ENCODE measurements at places on chromosomes 16 and 17.
A peak's percentile ranks its signal among the peaks of the same experiment; 100 is the strongest.

DNA sequence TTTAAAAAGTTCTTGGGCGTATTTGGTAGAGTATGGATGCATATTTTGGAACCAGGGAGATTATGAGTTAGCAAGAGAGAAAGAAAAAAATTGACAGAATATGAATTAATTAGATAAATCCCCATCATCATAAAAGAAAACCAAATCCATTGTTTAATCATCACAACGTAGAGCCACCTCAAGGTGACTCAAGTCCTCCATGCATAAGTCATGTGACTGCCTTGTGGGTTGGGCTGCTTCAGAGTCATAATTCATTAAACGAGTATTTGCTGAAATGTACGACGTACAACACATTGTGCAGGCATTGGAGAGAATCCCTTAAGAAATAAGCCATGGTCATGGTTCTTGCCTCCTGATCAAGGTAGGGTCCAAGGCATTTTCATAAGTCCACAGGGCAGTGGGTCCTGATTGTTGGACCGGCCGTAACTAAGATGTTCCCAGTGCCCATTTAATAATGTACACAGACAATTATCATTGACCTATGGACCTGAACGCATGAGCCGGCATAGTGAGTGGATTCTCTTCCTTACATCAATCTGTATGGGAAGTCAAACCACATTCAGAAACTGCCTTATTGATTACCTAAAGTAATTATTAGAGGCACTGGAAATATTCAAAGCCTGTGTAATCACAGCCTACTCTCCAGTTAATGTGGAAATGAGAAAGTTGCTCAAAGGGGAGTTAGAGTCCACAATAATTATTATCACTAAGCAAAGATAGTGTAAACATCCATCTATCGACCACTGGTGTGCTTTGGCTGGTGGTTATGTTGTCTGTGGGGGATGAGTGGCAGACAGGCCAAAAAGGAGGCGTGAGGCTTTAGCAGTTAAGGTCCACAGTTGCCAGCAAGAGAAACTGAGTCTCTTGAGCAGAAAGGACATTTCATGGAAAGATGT lies 165.4 kb downstream of the PITPNC1 start:
- DNase-seq, result no peak

DNA sequence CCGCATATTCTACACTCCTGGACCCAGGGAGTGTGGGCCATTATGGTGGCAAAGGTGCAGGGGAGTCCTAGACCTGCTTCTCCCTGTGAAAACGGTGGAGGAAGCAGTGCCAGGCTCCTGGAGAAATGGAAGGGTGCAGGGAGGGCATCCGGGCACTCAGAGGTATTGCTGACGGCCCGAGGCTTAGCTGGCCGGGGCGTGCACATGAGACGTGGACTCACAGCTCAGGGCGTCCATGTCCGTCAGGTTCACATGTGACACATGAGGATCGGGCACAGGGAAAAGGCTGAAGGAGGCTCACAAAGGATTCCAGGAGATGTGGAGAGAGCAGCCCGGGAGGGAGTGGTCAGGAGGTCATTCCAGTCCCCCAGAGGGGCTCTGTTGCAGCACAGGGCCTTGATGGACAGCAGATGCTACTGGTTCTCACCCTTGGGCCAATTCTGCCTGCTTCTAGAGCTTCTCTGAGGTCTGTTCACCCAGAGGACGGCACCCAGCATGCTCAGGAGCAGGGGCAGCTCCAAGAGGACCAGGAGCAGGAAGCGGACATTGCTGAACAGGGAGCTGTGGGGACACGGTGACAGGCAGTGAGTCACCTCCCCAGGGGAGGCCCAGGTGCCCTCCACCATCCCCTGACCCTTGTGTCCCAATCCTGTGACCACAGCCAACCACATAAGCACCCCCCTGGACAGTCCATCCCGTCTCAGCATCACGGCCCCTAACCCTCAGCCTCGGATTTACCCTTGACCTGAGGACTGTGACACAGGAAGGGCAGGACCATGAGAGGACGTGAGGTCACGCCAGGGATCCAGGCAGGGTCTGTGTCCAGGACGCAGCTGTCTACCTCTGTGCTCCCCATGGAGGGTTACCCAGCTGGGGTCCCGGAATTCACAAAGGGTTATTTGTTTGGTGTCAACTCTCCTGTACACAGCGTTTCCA lies 4.5 kb downstream of the CD300C start:
- DNase-seq, result no peak

GRCh38 chr17:610276-610675 lies 104.4 kb downstream of the VPS53 start:
- no peak for DNase-seq

GRCh38 chr17:28484296-28484695 lies 10.9 kb downstream of the SLC13A2 start:
- DNase-seq, result no peak

- DNase-seq, result no peak
These were observed 63.5 kb upstream of the TEX2 start for GRCh38 chr17:64326420-64327054.

GRCh38 chr17:80779961-80780380 lies 211.7 kb upstream of the CHMP6 start:
- DNase-seq, result no peak

DNA sequence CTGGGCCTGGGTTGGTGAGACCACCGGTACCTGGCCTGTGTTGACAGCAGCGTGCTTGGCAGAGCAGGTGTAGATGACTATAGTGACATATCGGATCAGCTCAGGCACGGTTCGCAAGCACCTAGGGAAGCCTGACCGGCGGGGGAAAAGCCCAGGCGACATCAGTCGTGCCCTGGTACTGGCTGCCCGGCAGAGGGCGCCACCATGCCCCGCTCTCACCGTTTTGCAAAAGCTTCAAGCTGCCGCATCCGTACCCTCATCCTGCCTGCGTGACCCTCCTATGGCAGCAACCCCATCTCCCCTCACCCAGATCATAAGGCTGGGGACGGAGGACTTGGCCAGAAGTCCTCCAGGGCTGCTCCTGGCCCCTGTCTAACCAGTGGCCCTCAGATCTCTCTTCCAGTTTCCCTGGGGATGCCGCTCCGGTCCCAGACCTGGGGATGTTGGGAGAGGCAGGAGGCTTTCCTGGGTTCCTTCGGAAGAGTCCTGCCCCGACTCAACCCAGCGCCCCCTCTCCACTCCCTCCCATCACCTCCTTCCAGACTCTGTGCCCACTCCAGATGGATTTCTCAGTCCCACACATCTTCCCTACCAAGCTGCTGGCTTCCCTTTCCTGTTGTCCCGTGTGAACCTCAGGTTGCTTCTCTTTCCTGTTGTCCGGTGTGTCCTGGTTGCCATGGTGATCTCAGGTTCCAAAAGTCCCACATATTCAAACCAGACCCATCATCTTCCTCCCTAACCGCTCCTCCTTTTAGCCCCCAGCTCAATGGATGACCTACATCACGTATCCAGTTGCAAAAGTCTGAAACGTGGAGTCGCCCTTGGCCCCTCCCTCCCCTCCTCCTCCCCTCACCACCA lies 13.7 kb downstream of the ALOX12B start:
- DNase-seq, result peak; percentile 70

DNA sequence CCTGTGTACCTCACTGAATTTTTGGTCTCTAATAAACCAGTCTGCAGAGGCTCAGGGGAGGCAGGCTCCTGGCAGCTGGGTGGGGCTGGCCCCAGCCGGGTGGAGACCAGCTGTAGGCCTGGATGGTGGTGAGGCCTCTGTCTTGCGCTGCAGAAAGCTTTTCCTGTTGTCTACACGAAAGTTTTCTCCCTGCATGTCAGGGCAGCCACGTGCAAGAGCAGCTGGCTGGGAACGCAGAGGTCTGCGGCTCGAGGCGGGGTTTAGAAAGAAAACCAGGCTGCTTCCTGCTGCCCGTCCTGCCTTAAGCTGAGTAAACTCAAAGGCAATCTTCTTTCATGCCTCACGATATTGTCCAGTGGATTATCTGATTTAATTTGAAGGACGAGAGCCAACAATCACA lies 2.4 kb downstream of the SERPINF1 start:
- no peak for DNase-seq

DNA sequence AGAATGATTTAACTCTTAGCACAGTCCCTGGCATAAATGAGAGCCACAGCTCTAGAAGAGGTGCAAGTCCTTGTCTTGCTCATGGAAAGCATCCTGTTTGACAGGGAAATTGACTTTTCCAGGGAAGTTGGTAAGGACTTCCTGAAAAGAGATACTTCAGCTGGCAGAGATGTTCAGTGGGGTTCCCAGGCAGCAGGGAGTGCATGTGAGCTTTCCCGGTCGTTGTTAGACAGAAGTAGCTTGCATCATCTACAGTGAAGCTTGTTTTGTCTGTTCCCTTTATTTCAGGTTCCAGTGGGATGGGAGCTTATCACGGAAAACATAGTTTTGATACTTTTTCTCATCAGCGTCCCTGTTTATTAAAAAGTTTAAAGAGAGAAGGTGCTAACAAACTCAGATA lies 22.9 kb downstream of the ALDH3A2 start:
- no peak for DNase-seq

DNA sequence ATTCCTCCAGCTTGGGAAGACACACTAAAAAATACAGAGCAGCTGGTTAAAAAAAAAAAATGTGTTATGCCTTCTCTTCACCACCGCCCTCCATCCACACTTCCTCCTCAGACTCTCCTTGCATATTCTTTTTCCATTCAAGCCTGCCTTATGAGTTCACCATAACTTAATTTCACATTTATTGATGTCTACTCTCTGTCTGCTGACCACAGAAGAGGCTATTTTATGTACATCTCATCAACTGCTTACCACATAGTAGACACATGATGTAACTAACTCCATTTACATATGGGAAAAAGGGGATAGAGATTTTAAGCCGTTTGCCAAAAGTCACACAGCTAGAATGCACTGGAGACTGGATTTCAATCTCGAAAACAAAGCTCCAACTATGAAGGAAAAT lies 409.8 kb downstream of the CDH11 start:
- no peak for DNase-seq

- DNase-seq, result no peak
These were observed 40.5 kb downstream of the ANKRD11 start for GRCh38 chr16:89449726-89450335.

GRCh38 chr17:35082073-35082657 lies 18.7 kb upstream of the RFFL start:
- peak; percentile 63 for DNase-seq

DNA sequence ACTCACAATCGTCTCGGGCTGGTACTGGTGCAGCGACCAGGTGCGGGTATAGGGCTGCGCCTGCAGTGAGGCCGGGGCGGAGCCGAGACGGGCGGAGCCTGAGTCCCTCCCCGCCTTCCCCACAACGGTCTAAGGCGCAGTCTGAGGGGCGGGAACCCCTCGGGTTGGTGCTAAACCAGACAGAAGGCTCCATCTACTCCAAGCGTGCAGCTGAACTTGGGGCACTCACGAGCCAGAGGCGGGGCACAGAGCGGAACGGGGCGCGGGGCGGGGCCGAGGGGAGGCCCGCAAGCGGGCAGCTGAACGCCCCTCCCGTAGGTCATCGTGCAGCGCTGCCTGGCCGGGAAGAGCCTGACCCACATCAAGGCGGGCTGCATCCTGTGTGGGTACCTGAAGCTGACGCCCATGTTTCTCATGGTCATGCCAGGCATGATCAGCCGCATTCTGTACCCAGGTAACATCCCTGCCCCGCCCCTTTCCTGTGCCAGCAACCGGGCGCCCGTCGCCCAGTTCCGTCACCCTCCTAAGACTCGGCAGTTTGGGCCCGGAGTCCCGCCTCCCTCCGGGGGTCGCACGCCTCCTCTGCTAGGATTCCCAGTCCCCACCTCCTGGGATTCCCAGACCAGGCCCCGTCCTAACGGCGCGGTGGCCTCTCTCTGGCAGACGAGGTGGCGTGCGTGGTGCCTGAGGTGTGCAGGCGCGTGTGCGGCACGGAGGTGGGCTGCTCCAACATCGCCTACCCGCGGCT lies 5.0 kb downstream of the SLC5A2 start:
- peak; percentile 20 for DNase-seq

DNA sequence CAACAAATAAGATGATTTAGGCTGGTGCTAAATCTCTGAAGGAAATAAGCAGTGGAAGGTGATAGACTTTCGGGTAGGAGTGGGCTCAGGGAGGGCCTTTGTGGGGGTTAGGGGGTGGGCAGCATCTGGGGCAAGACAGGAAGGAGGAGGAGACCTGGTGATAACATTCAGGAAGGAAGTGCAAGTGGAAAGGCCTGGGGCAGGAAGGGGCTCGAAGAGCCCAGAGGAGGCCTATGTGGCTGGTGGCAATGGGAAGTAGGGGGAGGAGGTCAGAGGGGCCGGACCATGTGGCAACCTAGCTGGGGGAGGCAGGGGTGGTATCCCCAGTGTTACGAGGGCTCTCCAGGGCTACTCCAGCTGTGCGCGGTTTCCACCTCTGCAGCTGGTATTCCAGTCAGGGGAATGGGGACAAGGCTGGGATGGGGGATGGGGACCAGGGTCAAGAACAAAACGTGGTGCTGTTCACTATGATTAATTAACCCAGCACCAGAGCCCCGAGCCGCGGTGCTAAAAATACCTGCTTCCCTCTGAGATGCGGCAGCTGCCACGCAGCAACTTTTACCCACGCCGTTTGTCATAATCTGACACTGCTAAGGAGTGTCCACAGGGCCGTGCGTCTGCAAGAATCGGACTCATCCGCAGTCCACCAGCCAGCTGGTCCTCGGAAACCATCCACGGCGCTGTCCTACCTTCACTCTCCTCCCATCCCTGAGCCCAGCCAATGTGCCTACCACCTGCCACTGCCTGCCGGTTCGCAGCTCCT lies 5.2 kb upstream of the CCDC182 start:
- DNase-seq, result no peak

DNA sequence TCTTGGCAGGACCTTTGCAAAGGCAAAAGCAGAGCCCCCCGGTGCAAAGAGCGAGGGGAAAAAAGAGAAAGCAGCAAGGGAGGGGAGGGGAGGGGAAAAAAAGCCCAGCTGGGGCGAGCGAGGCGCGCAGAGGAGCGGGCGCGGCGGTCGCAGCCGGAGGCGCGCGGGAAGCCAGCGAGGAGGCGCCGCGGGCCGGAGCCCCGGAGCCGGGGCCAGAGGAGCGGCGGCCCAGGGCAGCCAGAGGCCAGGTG lies 129 bp downstream of the IRX5 start:
- no peak for DNase-seq

- no peak for DNase-seq
These were observed 6.6 kb upstream of the DPEP2 start for GRCh38 chr16:68005786-68006286.

DNA sequence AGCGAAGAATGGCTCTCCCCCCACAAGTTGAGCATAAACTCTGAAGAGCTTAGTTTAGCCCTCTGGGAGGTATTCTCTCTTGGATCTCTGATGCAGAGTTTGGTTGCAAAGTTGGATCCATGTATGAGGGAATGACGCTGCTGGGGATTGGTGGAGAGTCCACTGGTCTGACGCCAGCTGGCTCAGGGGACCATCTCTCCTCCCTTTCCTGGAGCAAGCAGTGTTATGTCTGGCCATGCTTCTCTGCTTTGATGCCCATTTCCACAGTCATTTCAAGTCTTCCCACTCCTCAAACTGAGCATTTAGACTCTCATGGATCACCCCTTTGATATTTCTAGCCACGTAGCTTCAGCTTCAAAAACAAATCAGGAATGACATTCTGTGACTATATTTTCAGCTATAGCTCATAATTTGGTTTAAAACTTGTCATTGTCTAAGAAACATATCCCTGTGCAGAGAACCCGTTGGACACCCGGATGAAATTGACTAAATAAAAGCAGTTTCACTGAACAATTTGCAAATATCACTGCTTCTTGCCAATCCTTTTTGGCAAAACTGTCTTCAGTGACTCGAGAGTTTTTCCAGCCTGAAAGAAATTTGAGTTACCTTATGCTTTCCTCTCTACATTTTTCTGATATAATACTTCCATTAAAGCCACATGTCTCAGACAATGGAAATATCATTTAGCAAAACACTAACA lies 193.4 kb upstream of the CDH11 start:
- DNase-seq, result no peak

- DNase-seq, result no peak
These were observed 30.2 kb downstream of the CLTC start for GRCh38 chr17:59649886-59650285.

Measured in NCI-H1694 (cell line).